Activated naive CD4-positive, alpha-beta T cell treated with anti-CD3 and anti-CD28 coated beads, Interleukin-2, amount 50 U/mL, for 72 hours (primary cell): ENCODE measurements at places on chromosomes 1 and 21. TPM values are rescaled to one million over a fixed set of nuclear protein-coding genes. Genes with fewer than 3 reads are reported as not detected.

DNA sequence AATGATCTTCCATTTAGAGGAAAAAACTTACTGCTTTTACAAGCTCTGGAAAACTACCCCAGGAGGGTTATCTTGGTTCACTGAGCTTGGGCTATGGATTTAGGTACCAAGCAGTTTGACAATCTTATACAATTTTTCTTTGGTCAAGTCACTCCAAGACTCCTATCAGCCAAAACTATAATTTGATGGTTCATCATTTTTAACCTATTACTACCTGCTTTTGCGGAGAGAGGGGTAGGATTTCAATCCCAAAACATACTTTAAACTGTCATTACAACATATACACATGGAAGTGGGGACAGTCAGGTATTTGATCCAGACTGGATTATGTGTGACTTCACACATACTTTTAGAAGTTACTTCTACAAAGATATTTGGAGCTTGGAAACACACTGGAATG is 71.8 kb downstream of the RUNX1 start:
- DNase-seq = no peak

GRCh38 chr21:27122686-27123085 is 155.8 kb upstream of the ADAMTS5 start:
- DNase-seq = no peak

CLCA1 gene
- not detected for total RNA-seq

CRYZL1 gene
- total RNA-seq = 31.9 TPM

OR14K1 gene
- not detected for total RNA-seq

CDKN2C gene
- 5.6 TPM for total RNA-seq

HSD3B2 gene
- total RNA-seq = not detected
